Stimulated activated CD8-positive, alpha-beta memory T cell treated with anti-CD3 and anti-CD28 coated beads, Interleukin-15, amount 100 ng/mL, for 48 hours (primary cell): ENCODE measurements at places on chromosomes 2 and 18.

DNA sequence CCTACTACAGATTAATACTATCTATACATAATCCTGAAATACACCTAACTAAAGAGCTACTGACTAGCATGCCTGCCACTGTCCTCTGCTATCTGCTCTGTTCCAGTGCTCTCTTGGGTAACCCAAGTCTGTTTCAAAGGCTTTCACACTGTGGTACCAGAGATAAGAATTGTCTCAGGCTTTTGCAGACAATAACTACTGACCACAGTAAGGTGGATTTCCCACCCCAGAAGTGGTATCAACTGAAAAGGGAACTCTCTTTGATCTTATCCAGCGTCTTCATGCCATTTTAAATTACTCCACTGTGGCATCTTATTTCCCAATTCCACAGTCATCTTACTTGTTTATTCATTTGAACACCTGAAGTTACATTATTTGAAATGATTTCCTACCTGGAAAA lies 190.2 kb downstream of the IKZF2 start:
- no peak for DNase-seq

- DNase-seq: no peak
Observed at GRCh38 chr2:134582547-134582899, 136.3 kb downstream of the TMEM163 start.

DNA sequence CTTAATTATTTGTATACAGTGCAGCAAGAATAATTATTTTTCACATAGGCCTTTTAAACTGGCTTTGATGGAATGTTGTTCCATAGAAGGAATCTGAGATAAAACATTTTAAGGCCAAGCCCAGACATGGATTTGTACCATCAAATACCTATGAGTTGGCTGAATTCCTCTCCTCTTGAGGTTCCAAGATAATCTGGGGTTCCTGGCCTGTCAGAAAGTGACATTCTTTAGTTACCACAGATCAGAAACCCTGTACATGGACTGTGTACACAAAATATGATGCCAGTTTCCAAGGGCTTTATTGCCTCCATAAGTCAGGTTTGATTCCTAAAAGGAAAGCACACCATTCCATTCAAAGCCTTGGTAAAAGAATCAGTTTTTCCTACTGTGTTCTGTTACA lies 1256.7 kb upstream of the NRXN1 start:
- no peak for DNase-seq

DNA sequence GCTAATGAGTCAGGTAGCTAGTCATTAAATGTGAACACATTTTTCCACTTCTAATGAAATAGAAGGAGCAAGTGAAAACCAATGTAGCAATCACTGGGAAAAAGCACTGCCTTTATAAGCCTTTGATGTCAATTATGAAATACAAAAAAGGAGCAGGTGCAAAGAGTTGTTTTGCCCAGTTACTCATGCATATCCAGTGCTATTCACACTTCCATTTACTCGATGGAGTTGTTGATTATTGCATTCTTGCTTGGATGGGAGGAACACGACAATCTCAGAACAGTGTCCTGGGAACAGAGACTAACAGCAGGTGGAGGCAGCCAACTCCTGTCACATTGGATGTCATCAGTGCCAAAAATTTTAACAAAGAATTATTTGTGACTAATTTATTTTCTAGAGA lies 372.5 kb downstream of the CBLN2 start:
- no peak for DNase-seq

DNA sequence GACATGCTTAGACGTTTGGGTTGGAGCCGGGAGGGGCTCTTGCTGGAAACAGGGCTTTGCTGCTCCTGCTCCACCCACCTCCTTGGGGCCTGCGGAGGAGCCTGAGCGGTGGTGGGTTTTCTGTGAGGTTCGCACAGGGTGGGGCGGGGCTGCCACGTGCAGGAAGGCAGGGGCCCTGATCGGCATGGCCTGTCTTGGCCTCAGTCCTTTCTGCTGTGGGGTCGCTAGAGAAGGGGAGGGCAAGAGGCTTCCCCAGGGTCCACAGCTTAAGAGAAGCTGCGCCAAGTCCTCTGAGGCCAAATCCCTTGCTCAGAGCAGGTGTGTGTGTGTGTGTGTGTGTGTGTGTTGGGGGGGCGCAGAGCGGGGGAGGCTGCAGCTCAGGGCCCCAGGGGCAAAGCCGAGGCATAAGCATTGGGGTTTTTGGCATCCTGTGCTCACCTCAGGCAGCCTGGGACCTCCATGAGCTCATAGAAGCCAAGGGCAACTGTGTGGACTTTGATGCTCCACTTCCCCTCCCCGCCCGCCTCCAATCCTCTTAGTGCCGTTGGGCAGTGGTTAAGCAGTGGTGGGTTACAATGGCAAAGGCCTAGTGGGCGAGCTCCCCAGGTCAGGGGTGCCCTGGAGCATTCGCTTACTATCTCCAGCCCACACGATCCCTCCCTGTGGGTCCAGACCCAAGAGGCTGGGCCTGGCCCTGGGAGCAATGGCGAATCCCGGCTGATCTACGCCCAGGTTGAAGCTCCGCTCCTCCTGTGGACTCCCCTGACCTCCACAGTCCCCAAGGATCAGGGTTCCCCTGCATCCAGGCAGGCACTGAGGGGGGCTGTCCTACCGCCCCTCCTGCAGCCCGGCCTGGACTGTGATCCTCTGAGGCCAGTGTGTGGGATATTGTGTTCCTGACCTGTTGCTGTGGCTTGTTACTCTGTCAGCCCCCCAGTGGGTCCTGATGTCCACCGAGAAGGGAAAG lies 28.9 kb downstream of the TOGARAM2 start:
- DNase-seq: no peak

DNA sequence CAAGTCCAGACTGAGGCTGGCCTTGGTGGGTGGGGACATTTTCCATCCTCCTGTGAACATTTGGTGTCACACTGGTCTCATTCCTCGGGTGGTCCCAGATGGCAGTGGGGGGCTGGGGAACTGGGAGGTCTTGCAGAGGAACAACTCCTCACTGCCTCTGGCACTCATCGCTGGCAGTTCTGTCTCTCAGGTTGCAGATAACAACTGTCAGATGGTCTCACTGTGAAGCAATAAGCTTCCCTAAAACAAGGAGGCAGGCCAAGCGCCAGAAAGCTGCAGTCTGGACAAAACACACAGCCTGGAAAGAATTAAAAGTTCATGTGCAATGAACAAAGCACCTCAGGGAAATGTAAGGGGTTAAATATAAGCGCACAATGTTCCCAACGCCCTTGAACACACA lies 78.1 kb downstream of the IRS1 start:
- no peak for DNase-seq
